Activated CD4-positive, alpha-beta T cell treated with anti-CD3 and anti-CD28 coated beads for 36 hours (primary cell): ENCODE measurements at places on chromosomes 1 and 21. TPM values are rescaled to one million over a fixed set of nuclear protein-coding genes. Genes with fewer than 3 reads are reported as not detected.
A peak's percentile ranks its signal among the peaks of the same experiment; 100 is the strongest.

DNA sequence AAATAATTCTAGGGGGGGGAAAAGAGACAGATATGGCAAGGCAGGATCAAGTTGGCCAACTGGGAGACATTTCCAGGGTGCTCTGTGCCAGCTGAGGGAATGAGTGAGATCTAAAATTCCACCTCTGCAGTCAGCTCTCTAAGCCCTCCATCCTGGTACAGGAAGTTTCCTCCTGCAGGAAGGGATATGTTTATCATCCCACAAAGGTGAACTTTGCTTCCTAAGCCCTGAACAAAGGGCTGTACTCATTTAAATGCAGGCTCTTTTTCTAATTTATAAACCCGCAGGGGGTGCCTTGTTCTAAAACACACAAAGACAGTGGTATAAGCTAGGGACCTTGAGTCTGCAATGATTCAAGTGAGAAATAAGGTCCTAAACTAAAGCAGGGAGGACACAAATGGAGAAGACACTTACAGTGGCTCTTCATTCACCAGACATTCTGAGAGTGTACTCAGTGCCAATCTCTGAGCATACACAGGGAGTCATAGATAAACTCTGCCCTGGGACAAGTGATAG, 3.6 kb upstream of the TNFSF4 start:
- DNase-seq, result no peak

- no peak for DNase-seq
Measured at GRCh38 chr1:1967151-1967550, 36.4 kb downstream of the CFAP74 start.

DNA sequence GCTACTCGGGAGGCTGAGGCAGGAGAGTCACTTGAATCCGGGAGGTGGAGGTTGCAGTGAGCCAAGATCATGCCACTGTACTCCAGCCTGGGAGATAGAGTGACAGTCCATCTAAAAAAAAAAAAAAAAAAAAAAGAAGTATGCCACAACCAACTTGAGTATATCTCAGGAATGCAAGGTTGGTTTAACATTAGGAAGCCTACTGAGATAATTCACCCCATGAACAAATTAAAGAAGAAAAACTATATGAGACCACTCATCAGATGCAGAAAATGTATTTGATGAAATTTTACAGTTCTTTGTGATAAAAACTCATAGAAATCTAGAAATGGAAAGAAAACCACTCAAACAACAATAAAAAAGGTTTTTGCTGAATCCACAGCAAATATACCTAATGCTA, 373.8 kb downstream of the LMO4 start:
- no peak for DNase-seq

The TINAGL1 gene
- not detected for total RNA-seq

- peak; percentile 81 for DNase-seq
Measured at GRCh38 chr1:54488065-54488750, 59.8 kb upstream of the ACOT11 start.

- DNase-seq, result no peak
Measured at GRCh38 chr1:206821493-206821892, 43.9 kb upstream of the IL20 start.

DNA sequence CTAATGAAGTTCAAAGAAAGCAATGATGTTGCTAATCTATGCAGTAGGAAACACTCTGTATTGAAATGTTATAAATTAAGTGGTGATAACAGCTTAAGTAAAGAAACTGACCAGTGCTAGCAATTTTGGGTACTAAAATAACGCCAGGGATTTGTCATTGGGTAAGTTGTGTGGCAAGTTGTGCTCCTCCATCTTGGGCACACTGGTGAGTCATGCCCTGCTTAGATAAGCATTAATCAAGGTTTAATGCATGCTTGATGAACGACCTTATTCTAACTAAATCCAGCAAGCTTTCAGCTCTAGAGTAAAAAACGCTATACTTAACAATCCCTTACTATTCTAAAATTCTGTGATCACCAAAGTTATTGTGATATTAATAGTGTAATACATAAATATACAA, 25.2 kb downstream of the VAMP4 start:
- DNase-seq, result no peak

GRCh38 chr1:34695580-34695979, 59.3 kb upstream of the GJB5 start:
- DNase-seq, result no peak

- no peak for DNase-seq
Measured at GRCh38 chr1:15312626-15313411, 65.8 kb downstream of the FHAD1 start.

DNA sequence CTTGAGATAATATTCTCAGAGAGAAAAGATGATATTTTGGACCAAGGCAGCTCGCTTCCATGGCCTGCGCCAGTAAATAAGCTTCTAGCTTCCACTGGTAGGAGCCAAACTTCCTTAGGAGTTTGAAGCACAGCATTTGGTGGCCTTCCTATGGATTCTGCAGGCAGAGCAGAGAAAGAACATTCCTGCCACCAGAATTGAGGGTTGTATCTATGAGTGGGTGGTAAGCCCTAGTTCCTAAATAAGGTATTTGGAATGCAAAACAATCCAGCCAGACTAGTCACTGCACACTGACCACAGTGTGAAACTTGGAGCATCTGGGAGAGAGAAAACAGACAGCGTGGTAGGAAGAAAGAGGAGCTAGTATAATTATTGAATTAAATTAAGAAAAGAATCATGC, 54.1 kb upstream of the BCAR3 start:
- DNase-seq, result no peak

The GJB5 gene
- total RNA-seq, result not detected

The KCNJ15 gene
- total RNA-seq, result 0.12 TPM

DNA sequence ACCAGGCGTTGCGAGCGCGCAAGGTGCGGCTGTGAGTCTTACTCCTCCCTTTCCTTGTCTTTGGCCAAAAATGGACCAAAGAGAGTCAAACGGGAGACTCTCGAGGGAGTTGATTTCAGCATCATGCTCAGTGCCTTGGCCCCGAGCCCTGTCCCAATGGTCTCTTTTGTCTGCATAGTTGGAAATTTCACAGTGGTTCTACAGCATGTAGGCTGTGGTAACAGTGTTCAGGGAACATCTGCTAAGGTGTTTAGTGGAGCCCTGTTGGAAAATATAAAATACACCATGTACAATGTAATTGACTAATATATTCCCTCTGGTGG, 2.7 kb downstream of the CACNA1E start:
- no peak for DNase-seq

GRCh38 chr1:194369060-194369459, 1182.6 kb upstream of the B3GALT2 start:
- DNase-seq, result no peak

GRCh38 chr21:34792504-34793089, 123.8 kb downstream of the CLIC6 start:
- DNase-seq, result no peak

The IPO9 gene
- 65.1 TPM for total RNA-seq

DNA sequence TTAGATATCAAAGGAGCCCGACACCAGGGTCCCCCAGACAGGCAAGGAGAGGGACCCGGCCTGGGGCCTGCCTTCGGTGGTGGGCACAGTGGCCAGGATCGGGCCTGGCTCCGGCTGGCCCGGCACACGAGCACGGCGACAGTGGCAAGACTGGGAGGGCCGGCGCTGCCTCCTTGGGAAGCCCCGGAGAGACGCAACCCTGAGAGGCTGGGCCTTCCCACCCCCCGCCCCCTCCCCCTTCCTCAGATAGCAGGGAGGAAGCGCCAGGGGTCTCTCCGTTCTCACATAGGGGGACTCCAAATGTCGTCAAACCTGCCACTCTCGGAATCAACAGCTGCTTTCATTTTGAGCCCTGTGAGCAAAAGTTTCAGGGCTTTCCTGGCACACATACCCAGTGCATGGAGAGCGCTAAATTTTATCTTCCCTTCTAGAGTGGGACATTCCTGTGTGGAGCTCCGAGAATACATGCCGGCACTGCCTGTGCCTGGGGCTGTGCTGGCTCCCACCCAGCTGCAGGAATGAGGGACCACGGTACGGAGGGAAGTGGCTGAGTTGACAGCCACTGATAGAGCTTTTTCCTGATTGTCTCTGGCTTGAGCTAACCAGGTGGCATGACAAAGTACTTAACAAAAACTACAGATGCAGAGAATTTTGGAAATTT, 62.4 kb downstream of the CD247 start:
- DNase-seq, result peak; percentile 75

DNA sequence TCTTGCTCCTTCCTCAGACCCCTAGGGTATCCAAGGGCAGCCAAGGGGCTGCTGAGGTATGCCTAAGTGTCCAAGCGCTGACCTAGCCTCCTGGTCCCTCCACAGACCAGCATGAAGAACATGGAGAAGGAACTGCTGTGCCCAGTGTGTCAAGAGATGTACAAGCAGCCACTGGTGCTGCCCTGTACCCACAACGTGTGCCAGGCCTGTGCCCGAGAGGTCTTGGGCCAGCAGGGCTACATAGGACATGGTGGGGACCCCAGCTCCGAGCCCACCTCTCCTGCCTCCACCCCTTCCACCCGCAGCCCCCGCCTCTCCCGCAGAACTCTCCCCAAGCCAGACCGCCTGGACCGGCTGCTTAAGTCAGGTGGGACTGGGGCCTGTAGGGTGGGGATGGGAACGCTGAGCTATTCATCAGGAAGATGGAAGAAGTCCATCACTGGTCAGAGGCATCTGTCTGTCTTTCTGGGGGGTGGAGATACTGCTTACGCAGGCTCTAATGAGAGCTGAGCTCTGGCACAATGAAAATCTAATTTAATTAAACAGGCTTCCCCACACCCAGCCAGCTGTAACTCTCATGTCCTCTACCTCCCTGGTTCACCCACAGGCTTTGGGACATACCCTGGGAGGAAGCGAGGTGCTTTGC, 1.8 kb downstream of the TRIM46 start:
- no peak for DNase-seq

GRCh38 chr1:8283058-8283884, 34.6 kb upstream of the SLC45A1 start:
- DNase-seq, result peak; percentile 59
